CD4-positive, alpha-beta T cell treated with Interleukin-6 for 4 hours (primary cell): ENCODE measurements at places on chromosomes 2 and 18.

DNA sequence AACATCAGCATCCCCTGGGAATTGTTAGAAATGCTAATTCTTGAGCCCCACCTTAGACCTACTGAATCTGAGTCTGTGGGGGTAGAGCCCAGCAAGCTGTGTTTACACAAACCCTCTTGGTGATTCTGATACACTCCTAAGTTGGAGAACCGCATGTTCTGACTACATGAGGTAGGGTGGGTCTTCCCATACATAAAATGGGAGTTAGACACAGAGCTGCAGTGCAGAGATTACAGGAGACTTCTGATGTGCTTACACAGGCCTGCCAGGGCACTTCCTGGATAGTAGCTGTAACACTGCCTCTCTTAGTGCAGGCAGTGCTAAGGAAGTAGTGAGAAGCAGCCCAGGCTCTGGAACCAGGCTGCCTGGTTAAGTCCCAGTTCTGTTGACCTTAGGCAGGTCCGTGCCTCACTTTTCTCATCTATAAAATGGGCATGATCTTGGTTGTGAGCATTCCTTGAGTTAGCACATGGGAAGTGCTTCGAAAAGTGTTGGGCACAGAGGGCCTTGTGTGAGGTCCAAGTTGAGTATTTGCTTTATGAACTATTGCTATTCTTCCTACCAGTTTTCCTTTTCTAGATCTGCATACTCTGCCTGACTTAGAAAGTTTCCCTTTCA, 67.3 kb downstream of the GLI2 start:
- DNase-seq: no peak

- DNase-seq: no peak
Observed at GRCh38 chr2:15624903-15625302, 33.2 kb downstream of the DDX1 start.

DNA sequence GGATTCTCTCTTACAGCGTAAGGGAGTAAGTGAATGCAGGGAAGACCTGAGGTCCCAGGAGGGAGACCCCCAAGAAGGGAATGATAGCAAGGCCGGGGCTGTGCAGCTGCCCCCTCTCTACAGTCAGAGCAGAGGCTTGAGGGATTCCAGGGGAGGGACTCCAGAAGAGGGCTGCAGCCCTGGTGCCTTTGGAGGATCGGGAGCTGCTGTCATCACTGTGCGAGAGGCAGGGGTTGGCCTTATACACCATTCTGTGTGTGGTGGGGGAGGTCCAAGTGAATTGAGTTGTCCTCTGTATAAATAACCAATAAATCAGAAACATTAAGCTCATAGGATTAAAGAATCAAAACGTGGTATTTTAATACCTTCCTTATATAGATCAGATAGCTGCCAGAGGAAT, 114.9 kb downstream of the GLI2 start:
- no peak for DNase-seq

DNA sequence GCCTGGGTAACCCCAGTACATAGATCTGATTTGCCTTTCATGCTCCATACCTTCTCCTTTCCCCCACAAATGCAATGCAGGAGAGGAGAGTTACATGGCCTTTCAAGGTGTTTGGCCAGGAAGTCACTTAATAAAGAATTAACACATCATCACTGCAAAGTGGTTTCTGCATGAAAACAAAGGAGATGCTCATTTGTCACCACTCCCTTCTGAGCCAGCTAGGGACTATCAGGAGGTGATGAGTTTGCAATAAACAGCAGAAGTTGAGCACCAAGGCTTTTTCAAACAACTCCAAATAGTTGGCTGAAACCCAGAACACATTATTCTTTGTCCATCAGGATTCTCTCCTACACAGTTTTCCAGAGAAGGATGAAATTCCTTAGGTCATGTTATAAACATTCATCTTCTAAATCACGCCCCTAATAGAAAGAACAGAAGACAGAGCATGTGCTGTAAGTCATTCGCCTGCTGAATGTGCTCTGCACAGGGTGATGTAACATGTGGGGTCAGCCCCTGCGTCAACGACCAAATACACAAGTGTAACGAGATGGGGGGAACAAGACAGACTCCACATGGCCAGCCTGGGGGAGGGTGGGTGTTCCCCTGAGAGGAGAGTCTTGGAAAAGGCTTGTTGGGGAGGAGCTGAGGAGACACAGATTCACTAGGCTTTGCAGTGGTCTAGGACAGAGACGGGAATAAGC, 87.3 kb upstream of the RMDN2 start:
- no peak for DNase-seq

GRCh38 chr2:81206216-81206615, 901.7 kb upstream of the LRRTM1 start:
- no peak for DNase-seq

- peak; percentile 68 for DNase-seq
Observed at GRCh38 chr18:44725300-44726058, 44.8 kb downstream of the SETBP1 start.

- no peak for DNase-seq
Observed at GRCh38 chr2:203996692-203997091, 60.1 kb downstream of the ICOS start.

DNA sequence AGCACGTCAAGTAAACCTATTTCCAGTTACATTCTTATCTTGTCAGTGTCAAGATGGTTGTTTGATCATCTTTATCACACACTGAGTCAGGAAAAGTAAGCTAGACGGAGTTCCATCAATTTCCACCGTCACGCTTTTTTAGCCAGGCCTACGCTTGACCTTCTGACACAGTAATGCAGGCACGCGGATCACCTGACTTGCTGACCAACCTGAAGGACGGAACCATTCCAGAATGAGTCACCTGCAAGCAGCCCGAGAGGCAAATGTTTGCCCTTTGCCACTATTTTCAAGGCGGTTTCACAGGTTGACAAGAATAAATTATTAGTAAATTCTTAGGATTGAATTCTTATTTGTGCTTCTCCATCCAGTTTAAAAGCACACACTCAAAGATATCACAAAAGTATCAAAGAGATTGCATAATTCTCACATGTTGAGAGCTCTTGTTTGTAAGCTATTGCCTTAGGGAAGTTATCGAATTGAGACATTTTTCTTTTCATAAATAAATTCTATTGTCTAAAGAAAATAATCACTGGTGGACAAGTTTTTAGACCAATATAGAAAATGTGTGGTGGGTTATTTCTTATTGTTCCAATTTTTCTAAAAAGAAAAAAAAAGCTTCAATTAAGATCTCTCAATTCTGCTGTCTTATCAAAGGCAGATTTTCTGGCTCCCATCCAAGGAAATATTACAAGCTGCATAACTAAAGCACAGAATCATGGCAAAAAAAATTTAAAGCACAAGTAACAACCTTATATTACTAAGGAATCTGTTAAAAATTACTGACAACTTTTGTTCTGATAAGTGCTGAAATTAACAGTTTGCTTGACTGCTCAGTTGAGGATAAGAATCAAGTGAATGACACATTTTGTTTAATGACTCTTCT, 31.9 kb downstream of the UXS1 start:
- no peak for DNase-seq
